ENCODE measurements at places on chromosomes 4 and X.

- no peak for DNase-seq
Observed at GRCh38 chr4:154740462-154740861, 3.3 kb upstream of the LRAT start.

DNA sequence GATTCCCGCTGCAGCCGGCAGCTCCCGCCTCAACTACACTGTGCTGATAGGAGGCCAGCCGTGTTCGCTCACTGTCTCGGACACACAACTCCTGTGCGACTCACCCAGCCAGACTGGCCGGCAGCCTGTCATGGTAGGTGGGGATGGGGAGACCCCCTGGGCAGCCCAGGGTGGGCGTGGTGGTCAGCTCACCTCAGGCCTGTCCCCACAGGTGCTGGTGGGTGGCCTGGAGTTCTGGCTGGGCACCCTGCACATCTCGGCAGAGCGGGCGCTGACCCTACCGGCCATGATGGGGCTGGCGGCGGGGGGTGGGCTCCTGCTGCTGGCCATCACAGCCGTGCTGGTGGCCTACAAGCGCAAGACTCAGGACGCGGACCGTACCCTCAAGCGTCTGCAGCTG lies 9.5 kb downstream of the PLXNA3 start:
- DNase-seq = no peak

DNA sequence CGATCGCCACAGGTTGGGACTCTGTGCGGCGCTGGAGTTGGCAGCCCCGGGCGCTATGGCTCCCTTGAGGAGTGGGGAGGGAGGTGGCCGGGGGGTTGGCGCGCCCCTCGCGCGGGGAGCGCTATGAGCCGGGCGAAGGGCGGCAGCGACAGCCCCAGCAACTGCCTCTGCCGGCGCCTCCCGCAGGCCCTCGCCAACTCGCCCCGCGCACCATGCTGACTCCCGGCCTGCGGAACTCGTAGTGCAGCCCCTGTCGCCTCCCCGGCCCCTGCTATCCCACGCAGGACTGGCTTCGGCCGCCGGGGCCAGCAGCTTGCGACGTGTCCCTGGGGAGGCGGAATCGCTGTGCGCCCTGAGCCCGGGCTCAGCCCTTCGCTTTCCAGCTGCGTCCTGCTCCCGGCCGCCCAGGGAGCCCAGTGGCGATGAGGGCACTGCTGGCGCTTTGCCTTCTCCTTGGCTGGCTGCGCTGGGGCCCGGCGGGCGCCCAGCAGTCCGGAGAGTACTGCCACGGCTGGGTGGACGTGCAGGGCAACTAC lies 415 bp downstream of the SHISA3 start:
- DNase-seq = peak; percentile 24

DNA sequence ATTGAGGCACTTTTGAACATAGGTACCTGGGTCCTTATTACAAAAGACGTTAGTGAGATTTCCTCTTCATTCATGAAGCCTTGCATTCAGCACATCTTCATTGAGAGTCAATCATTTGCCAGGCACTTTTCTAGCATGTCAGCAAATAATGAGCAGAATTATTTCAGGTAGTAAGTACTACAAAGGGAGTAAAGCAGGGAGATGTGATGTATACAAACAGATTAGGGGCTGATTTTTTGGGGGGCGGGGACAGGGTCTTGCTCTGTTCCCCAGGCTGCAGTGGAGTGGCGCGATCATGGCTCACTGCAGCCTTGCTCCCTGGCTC lies 638 bp upstream of the CCKAR start:
- no peak for DNase-seq

- DNase-seq = peak; percentile 41
Observed at GRCh38 chrX:44874420-44875184, 1.6 kb downstream of the KDM6A start.

DNA sequence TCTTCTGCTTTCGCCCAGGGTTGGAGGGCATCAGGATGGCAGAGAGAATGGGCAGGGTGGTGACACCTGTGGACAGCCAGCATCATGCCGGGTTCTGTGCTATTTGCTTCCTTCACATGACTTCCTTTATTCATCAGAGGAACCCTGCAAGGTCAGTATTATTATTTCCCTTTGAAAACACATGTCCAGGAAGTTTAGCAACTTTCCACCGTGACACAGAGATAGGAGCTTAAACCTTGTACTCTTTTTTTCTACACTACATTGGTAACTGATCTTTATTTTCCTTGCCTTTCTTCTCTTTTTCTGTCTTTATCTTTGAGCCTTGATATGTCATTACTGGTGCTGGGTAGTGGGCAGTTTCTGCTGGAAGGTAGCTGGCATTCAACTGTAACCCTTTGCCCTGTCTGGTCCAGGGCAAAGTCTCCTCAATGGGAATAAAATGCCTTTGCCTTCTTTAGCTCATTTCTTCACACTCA lies 5.0 kb upstream of the MGST2 start:
- DNase-seq = no peak

GRCh38 chr4:3244747-3245146 lies 4.2 kb upstream of the MSANTD1 start:
- DNase-seq = no peak

DNA sequence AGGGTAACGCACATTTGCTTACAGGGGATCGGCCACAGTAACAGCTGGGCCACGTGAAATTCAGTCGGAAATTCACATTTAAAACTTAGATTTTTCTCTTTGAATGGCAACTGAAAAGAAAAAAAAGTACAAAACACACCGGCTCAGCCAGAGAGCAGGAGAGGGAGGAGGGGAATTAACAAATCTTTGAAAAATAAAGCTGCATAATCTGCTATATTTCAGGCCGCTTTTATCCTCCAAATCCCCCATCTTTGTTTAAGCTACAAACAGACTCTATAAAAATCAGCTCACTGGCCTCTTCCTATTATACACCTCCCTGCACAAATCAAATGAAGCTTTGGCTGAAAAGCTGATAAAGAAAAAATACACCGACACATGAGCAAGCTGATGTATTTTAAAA lies 169.1 kb downstream of the LDB2 start:
- DNase-seq = no peak

GRCh38 chr4:24413311-24413784 lies 171.0 kb downstream of the DHX15 start:
- no peak for DNase-seq

DNA sequence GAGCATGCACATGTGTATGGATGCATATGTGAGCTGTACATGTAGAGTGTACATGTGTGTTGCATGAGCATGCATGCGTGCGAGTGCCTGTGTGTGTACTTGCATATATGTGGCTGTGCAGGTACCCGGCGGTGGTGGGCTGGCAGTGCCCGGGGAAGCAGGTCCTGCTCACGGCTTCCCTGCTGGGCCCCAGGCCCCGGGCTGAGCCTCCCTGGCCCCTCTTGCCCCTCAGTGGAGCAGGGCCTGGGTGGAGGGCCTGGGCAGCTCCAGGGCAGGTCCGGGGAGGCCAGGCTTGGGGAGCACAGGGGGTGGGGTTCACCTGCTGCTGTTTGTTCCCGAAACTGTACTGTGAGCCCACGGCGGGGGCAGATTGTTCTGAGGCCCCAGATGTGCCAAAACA lies 9.4 kb downstream of the NAT8L start:
- DNase-seq = no peak

GRCh38 chr4:22743290-22743689 lies 50.6 kb downstream of the GBA3 start:
- no peak for DNase-seq

DNA sequence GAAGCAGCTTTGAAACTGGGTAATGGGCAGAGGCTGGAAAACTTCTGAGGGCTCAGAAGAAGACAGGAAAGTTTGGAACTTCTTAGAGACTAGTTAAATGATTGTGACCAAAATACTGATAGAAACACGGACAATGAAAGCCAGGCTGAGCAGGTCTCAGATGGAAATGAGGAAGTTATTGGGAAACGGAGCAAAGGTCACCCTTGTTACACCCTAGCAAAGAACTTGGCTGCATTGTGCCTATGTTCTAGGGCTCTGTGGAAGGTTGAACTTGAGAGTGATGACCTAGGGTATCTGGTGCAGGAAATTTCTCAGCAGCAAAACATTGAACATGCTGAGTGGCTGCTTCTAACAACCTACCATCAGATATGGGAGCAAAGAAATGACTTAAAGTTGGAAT lies 50.8 kb upstream of the FBXW7 start:
- no peak for DNase-seq

GRCh38 chr4:11904846-11905739 lies 476.4 kb upstream of the HS3ST1 start:
- DNase-seq = no peak

DNA sequence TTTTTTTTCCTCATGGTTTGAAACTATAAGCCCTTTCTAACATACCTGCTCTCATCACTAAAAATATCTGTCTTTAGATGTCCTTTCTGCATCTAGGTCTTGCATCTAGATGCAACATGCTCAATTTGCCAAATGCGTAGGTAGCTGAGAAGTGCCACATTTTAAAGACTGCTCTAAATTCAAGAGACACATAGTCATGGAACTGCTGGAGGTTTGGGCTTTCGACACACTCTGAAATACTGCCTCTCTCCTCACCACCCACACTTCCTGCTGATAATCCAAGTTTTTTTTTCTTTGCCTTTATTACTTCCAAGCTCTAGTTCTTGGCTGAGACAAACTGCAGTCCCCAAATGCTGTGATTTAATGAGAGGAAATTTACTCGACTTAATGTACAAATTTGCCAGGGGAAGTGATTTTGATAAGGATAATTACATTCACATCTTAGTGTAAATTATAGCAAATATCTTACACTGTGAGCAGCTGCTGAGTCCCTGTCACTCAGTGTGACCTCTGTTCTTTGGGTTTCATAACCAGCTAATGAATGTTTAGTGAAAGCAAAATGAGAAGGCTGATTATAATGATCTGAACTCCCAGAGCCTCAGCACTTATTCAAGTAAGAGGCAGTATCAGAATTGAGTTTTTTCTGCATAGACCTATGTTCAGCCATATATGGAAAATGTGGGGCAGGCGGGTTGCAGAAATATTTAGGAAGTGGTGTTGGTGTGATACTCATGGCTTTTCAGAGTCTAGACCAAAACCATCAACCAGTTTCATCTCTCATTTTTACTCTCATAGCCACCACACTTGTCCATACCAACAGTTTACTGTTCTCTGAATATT lies 31.3 kb downstream of the DRD5 start:
- DNase-seq = no peak

DNA sequence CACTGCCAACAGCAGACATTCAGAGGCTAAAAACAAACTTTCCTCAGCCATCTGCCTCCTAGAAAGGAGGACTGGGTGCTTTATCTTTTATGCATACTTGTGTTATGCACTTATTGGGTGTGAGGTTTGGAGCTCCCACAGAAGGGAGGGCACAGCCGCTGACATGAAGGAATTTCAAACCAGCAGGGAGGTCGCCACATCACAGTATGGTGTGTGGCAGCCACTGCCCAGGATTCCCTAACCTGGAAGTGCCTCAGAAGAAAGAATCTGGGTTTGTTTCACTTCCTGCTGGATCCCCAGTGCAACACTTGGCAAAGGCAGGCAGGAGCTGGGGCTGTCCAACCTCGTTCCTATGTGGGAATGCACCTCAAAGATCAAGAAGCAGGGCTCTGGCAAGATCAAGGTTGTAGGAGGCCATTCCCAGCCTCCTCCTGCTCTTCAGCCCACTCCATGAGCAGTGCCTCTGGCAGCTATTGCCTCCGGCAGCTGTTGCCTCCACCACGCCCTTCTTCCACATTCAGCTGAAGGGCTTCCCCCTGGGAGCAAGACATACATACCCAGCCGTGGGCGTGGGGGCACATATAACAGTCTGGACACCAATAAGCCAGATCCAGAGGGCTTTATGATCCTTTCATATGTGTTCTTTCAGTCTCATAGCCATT lies 109.0 kb upstream of the MAMLD1 start:
- DNase-seq = no peak

DNA sequence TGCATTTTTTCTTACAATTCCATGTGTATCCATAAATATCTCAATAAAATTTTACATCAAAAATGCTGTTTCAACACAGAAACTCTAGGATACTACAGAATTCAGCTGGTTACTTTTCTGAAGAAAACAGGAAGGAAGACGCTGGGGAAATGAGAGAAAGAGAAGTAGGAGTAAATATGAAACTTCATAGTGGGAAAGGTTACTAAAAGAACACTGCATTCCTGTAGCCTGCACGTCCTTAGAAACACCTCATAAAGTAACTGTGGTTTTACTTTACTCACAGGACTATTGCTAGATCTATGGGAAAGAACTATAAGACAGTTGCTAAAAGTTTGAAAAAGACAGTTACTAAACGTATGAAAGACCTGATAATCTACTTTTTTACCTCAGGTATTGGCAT lies 23.1 kb downstream of the ATP11C start:
- no peak for DNase-seq

DNA sequence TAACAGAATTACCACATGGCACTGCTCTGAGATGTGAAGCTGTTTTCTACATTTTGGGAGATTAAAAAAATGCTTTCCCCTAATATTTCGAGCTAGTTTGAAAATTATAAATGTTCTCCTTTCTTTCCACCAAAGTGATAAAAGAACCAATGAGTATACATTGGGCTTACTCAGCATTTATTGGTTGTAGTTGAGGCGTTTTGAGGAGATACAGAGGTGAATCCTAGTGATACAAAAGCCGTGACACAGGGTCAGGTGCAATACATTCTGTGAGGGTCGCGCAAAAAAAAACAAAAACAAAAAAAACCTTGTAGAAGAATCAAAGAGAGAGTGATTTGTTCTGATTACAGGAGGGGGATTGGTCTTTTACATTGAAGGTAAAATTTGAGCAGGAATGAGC lies 32.4 kb upstream of the CYP4V2 start:
- DNase-seq = no peak

- DNase-seq = no peak
Observed at GRCh38 chr4:84419201-84419600, 79.9 kb downstream of the NKX6-1 start.

DNA sequence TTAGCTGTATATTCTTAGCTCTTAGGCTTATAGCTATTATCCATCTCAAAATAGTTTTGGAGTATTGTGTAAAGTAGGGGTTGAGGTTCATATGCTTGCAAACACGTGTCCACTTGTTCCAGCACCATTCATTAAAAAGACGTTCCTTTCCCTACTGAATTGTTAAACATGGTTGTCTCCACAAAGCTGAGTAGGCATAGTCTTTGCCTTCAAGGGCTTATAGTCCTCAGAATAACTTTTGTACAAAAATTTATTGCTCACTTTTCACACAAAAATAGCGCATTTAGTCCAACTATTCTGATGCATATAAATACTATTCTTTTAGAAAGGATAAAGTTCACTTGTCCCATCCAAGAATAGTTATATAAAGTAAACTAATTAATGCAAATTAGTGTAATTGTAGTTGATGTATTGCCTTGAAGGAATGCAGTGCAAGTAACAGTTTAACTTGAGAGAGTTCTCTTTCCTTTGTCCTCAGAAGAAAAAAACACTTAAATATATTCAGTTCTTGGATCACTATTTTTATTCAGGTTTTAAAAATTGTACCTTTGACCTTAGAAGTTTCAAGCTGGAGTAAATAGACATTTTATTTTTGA lies 14.1 kb downstream of the LRIT3 start:
- DNase-seq = no peak

DNA sequence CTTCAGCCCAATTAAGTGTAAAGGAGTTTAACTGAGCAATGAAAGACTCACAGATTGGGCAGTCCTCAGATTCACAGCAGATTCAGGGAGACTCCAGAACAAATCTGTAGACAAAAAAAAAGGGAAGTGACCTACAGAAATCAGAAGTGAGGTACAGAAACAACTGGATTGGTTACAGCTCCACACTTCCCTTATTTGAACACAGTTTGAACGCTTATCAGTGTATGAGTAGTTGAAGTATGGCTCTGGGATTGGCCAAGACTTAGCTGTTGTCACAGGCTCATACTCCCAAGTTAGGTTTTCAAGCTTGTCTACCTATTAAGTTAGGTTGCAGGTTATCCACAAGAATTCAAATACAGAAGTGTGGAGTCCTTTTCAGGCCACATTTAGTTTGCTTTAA lies 112.4 kb upstream of the ELOVL6 start:
- no peak for DNase-seq

- DNase-seq = no peak
Observed at GRCh38 chr4:161650812-161651211, 513.0 kb downstream of the FSTL5 start.
